ENCODE measurements at places on chromosomes 5 and 9. TPM values are rescaled to one million over a fixed set of nuclear protein-coding genes. Genes with fewer than 3 reads are reported as not detected.

DNA sequence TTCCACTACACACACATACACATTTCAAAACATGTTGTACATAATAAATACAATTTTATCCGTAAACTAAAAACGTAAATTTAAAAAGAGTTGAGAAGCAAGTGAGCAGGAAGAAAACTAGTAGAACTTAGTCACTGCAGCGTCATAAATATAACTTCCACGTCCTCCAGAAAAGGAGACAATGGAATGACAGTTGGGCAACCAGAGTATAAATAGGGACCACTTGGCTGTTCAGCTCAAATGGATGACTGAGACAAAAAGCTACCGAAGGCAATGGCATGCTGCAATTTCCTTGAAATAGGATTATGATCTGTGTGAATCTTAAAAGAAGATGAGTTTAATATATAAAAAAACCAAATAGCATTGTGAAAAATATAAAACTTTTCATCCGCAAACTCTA is 438.5 kb upstream of the RGMB start:
- no peak for DNase-seq

DNA sequence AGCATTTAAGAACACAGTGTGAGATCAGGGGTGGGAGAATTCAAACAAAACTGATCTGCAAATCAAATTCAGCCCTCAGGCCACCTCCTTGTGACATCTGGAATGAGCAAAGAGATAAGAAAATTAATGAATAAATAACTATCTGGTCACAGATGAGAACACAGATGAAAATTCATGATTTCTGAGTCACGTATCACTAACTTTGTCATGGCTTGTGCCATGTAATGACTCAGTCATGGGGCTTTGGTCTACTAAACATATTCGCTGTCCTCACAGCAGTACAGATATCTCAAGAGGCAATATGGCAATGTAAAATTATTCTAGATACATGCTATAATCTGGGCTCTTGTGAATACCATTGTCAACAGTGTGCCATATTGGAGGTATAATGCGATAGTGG is 274.4 kb downstream of the MAN2A1 start:
- DNase-seq, result no peak

- DNase-seq, result no peak
Observed at GRCh38 chr5:75200776-75201175, 35.9 kb downstream of the ANKRD31 start.

GRCh38 chr5:67319935-67320725 is 123.5 kb upstream of the CD180 start:
- DNase-seq, result no peak

DNA sequence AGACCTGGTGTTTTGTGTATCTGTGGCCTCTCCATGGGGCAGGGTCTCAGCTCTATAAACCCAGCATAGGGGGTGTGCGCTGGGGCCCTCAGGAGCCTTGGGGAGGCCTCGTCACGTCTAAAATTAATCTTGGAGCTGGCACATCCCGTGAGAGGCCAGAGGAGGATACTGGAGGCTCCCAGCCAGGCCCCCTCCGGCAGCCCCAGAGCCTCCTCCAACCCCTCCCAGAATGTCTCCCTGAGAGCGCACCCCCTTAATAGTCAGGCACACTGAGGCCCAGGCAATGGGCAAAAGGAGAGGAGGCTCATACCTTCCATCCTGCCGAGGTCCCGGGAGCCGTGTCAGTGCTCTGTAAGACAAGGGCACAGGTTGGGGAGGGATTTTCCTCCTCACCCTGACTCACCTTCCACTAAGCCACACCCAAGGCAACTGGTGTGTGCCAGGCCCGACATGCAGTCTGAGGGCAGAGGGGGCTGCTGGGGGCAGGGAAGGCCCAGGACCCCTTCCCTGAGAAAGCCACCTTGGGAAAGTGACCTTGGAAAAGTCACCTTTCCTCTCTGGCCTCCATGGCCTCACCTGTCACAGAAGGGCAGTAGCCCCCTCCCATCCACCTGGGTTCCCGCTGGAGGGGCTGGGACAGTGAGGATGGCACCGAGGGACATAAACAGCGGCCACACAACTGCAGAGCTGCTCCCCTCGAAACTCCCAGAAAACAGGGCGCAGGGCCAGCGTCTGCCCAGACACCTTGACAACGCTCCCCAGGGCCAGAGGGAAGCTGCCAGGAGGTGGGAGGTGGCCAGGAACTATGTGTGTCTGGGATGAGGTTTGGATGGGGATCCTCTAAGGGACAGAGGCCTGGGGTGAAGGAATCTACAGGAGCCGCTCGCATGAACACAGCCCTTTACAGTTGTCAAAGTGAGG is 2.9 kb downstream of the AK1 start:
- no peak for DNase-seq

GRCh38 chr9:131407717-131408195 is 13.9 kb downstream of the PRRC2B start:
- no peak for DNase-seq

GRCh38 chr5:8057769-8058168 is 188.8 kb downstream of the MTRR start:
- peak; percentile 45 for DNase-seq

- DNase-seq, result no peak
Observed at GRCh38 chr9:100554935-100555401, 22.9 kb upstream of the CAVIN4 start.

- no peak for DNase-seq
Observed at GRCh38 chr5:35038891-35039290, 8.9 kb downstream of the AGXT2 start.

GRCh38 chr5:139635606-139636206 is 12.4 kb upstream of the CXXC5 start:
- peak; percentile 83 for DNase-seq

DNA sequence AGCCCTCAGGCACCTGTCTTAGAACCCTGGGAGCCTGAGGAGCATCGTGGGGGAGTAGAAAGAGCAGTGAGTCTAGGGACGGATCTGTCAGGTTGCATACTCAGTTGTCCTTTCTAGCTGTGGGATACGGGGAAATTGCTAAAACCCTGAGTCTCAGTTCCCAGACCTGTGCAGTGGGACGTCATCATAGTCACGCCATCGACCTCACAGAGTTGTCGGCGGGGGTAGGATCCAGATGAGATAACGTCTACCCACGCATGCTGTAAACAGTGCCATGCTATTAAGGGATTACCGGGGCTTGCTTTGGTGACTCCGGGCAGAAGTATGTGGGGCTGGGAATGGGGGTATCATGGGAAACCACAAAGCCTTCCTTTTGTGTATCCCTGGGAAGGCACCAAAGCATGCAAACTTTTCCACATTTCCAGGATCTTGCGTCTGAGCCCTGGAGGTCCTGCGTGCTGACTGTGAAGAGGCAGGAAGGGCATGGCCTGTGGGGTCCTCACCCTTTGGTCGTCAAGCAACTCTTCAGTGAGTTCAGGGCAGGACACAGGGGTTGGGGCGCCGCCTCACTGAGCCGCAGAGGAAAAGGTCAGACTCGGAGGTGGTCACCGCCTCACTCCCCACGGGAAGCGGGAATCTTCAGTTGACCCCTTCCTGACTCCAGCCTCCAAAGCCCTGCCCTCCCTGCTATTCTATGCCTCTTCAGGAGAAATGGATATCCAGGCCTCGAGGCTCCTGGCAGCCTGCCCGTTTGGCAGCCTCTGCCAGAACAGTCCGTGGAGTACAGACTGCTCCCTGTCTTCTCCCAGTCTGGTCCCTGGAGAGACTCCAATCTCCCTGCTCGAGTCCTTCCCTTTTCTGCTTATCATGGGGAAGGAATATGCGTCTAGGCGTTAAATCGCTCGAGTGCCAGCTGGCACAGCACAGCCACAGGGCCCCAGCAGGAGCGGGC is 186.8 kb upstream of the KLF9 start:
- peak; percentile 92 for DNase-seq

GRCh38 chr5:143494595-143494994 is 91.1 kb upstream of the NR3C1 start:
- DNase-seq, result no peak

GRCh38 chr9:114070188-114071103 is 7.7 kb downstream of the AMBP start:
- DNase-seq, result no peak

DNA sequence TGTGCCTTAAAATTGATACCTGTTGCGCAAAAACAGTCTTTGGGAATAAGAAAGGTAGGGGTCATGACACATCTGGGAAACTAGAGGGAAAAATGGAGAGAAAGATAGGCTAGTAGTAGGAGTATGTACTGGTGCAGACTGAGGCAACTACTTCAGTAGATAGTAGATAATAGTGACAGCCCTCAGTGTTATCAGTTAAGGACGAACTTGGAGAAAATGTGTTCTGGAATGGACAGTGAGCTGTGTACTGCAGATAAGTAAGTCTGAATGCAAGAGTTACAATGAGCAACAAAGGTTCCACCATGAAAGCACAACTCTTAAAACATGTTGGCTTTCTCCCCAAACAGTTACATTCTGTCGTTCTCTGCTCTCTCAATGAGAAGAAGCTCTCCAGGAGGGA is 6.5 kb upstream of the INSL6 start:
- DNase-seq, result no peak

DNA sequence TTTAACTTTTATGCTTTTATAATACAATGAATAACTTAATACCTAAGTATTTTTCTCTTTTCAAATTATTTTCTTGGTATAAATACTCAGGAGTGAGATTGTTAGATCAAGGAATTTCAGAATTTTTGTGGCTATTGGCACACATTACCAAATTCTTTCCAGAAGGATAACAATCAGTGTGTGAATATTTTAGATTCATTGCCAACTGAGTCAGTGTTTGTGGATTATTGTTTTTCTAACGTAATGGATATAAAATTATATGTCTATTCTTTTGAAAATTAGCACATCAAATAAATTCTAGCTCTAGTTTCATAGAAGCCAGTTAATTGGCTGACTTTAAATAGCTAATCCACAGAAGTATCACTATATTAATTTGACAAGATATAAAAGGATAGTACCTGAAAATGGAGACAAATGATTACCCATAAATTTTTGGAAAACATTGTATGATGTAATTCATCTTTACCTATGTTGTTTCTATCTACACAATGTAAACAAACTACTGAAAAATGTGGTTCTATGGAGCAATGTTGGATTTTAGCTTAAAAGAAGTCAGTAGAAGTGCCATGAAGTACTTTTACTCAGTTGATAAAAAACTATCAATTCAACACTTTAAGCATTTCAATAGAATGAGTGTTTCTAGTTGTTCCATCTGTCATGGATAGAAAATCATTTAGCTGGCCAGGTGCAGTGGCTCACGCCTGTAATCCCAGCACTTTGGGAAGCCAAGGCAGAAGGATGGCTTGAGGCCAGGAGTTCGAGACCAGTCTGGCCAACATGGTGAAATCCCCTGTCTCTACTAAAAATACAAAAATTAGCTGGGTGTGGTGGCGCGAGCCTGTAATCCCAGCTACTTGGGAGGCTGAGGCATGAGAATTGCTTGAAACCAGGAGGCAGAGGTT is 185.1 kb downstream of the ADAMTSL1 start:
- no peak for DNase-seq

LCP2 gene
- 17.4 TPM for total RNA-seq

DBH gene
- total RNA-seq, result not detected

CARD6 gene
- 2.3 TPM for total RNA-seq

DMRTA1 gene
- total RNA-seq, result not detected

EQTN gene
- total RNA-seq, result 1.0 TPM

OR13C8 gene
- not detected for total RNA-seq

Data from stomach (tissue), 19 donors.